ENCODE measurements at places on chromosomes 6 and 20.
A peak's percentile ranks its signal among the peaks of the same experiment; 100 is the strongest.

- no peak for DNase-seq
These were observed 932.1 kb upstream of the MANEA start for GRCh38 chr6:94645191-94645590.

DNA sequence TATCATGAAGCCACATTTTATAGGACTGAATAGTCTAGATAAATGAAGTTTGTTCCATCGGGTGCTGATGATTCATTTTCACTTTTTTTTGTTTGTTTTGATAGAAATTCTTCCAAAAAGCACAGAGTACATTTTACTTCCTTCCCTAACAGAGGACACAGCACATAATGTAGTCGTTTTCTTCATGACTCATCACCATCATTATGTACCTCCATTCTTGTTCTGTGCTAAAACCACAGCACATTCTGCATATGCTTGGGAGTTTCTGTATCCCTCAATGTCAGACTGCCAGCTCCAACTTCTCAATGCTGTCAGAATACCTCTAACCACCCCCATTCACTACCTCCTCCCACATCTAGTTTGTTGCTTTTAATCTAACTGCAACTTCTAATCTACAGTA, 1004.9 kb upstream of the ADGRB3 start:
- DNase-seq = peak; percentile 60

- DNase-seq = no peak
These were observed 90.0 kb upstream of the INSM1 start for GRCh38 chr20:20277894-20278335.

GRCh38 chr20:53834062-53834442, 236.3 kb downstream of the BCAS1 start:
- DNase-seq = no peak

DNA sequence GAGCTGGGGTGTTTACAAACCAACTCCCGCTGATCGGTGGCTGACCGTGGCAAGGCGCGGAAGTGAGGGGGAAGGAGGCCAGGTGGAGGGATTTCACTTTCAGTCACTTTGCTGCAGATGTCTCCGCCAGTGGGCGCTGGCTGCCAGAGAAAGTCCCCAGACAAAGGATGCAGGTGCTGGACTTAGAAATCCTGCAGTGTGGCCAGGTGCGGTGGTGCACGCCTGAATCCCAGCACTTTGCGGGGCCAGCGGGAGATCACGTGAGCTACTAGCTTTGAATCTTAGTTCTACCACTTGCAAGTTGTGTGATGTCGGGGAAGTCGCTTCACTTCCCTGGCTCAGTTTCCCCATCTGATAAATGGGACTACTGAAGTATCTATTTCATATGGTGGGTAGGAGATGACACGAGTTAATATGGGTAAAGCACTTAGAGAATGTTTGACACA, 180.4 kb downstream of the ZNF217 start:
- DNase-seq = peak; percentile 14

GRCh38 chr6:133198725-133199124, 42.4 kb upstream of the EYA4 start:
- no peak for DNase-seq

DNA sequence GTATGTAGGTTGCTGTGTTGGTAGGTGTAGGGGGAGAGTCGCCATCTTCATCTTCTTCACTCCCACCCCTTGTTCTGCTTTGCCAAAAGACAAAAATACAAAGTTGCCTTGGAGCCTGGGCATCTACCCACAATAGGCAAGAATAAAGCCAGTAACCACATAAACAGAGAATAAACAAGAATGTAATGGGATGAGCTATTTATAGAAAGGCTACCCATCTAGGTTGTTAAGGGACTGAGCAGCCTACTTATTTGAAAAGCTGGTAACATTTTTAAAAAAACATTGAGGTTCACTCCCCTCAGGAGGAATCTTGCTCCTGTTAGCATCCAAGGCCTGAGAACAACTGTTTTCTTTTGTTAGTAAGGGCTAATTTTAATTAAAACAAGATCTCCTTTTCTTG, 301.4 kb upstream of the STXBP5 start:
- DNase-seq = no peak

GRCh38 chr6:43778131-43778855, 8.3 kb downstream of the VEGFA start:
- no peak for DNase-seq

- DNase-seq = no peak
These were observed 37.9 kb downstream of the VSTM2L start for GRCh38 chr20:37940858-37941257.

DNA sequence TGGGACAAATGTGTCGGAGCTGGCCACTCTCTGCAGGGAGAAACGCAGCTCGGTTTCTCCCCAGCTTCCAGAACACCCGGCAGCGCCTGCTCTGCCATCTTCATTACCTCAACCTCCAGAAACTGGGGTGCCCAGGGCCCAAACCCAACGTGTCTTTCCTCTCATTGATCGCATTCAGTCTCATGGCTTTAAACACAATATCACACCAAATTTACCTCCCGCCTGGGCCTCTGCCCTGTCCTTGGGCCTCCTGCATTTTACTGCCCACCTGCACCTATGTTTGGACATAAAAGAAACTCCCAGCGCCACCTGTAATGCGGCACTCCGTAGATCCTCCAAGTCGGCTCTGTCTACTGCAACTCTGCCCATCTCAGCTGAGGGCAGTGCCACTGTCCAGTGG, 22.2 kb downstream of the SERPINB6 start:
- DNase-seq = no peak

- no peak for DNase-seq
These were observed 8.5 kb upstream of the SRC start for GRCh38 chr20:37337208-37337991.

Data from OCI-M1 (cell line).